Upper lobe of left lung (tissue), 6 donors: ENCODE measurements at places on chromosomes 3 and 15. TPM values are rescaled to one million over a fixed set of nuclear protein-coding genes. Genes with fewer than 3 reads are reported as not detected.
A peak's percentile ranks its signal among the peaks of the same experiment; 100 is the strongest.

DNA sequence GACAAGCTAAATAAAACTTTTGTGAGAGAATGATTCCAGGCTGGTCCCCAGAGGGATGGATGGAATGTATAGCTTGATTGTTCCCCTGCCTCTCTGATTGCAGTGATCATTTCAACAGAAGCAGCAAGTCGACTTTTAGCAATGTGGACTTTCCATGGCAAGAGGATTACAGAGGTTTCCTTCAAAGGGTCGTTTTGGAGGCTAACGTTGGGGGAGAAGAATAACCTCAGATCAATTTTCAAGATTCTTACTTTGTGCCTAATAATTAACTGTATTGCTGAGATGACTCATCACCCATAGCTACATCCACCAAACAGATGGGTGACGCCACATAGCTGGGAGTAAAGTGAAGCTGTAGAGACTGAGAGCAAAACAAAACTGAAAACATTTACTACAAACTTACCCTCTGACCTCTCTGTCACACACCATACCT, 79.9 kb downstream of the GTPBP8 start:
- no peak for DNase-seq

GRCh38 chr3:53035825-53036619, 9.9 kb downstream of the SFMBT1 start:
- DNase-seq, result peak; percentile 47

GRCh38 chr3:55604846-55605245, 117.7 kb upstream of the WNT5A start:
- no peak for DNase-seq

CADM2 gene
- total RNA-seq, result 1.2 TPM

GRCh38 chr3:14261229-14261628, 82.6 kb downstream of the LSM3 start:
- peak; percentile 88 for DNase-seq

CAPN3 gene
- total RNA-seq, result 73.0 TPM

DNA sequence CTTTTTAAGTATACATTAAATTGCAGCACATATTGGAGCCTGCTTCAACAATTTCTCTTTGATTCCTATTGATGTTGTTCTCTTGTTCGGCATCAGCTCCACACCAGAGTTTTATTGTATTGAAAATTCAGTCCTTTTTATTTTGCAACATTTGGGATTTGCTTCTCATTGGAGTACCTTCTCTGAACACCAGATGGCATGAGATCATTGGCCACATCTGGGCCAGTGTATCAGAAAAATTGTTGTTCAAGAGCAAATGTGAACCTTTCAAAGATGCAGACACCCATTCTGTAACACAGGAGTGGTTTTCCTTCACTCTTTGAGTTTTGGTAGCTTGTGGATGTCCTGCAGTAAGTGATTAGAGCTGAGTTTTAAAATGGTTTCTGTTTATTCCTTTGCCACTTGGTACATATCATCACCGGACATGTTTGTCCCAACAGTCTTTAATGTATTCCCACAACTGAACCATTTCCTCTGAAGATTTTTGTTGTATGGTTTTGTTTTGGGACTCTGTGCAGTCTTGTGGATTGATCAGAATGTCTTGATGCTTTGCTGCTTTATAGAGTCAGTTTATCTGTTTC, 96.1 kb downstream of the MCTP2 start:
- DNase-seq, result no peak

- peak; percentile 79 for DNase-seq
Observed at GRCh38 chr3:31980530-31981205, 394 bp downstream of the OSBPL10 start.

- no peak for DNase-seq
Observed at GRCh38 chr3:53354945-53355498, 7.7 kb upstream of the DCP1A start.

AADAC gene
- 3.5 TPM for total RNA-seq

- no peak for DNase-seq
Observed at GRCh38 chr3:186920796-186921195, 9.5 kb upstream of the ST6GAL1 start.

GRCh38 chr3:179720196-179720595, 67.4 kb downstream of the USP13 start:
- DNase-seq, result no peak

FEZF2 gene
- not detected for total RNA-seq

DNA sequence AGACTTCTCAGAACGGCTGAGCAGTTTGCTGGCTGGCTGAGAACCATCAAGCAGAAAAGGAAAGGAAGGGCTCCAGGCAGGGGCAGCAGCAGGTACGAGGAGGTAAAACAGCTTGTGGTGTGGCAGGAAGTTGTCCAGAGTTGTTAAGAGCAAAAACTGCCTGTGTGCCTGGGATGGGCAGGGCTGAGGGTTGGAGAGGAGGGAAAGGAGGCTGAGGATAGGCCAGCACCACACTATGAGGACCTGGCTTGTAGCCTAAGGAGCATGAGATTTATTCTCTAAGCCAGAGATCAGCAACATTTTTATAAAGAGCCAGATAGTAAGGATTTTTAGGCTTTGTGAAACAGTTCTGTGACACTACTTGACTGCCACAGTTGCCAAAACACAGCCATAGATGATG, 8.0 kb downstream of the IGSF10 start:
- peak; percentile 31 for DNase-seq

HIGD2B gene
- total RNA-seq, result not detected
